ENCODE measurements at places on chromosomes 6 and 20.
A peak's percentile ranks its signal among the peaks of the same experiment; 100 is the strongest.

GRCh38 chr20:4344670-4345069, 329.3 kb upstream of the RNF24 start:
- DNase-seq, result no peak

DNA sequence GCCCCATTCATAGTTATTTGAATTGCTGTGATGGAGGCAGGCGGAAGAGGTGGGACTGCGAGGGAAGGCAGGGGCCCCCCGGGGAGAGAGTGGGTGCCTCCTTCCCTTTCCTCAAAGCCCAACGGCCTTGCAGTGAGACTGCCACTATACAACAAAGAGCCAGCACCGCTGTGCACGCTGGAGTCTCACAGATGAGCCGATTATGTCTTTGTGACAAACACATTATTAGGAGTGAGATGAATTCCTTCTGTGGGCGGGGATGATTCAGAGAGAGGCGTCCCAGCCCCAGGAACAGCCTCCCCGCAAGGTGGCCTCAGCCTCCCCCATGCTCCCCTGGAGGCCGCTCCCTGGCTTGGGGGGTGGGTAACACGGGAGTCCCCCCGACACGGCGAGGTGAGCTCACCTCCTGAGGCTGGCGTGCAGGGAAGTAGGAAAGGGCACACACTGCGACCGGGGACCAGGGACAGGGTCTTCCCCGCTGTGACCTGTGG, 26.7 kb downstream of the NTSR1 start:
- no peak for DNase-seq

DNA sequence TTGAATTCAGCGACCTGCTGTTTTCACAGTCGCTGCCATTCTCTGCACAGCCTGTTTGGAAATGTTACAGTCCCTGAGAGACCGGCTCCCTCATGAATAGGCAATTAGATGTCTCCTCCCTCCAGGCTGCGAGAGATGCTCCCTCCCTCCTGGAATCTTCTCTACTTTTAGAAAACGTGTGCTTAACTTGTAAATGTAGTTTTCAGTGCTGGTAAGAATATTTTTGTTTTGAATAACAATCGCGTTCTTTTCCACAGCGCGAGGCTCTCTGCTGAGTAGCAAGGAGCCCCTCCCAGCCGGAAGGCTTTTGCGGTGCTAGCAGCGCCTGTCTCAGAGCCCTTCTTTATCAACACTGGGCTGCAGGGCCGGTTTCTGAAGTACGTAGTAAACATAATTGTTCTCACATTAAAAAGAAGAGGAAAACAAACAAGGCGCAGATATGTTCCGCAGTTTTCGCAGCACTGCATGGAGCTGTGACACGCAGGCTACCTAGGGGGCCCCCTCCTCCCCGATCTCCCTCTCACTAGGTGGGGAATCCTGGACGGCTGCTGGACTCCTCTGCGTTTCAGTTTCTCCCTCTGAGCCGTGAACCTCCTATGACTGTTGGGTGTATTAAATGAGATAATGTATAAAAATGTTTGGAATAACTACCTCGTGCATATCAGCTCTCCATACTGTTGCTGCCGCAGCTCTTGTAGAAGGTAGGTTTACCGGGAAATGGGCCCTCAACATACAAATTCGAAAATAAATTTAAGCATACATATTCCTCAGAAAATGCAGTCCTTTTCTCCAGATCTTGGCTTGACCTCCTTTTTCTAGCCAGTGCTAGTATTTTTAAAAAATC, 79.0 kb upstream of the SPACA1 start:
- DNase-seq, result no peak

- DNase-seq, result no peak
Measured at GRCh38 chr20:21100578-21101452, 5.3 kb downstream of the LINC00237 start.

DNA sequence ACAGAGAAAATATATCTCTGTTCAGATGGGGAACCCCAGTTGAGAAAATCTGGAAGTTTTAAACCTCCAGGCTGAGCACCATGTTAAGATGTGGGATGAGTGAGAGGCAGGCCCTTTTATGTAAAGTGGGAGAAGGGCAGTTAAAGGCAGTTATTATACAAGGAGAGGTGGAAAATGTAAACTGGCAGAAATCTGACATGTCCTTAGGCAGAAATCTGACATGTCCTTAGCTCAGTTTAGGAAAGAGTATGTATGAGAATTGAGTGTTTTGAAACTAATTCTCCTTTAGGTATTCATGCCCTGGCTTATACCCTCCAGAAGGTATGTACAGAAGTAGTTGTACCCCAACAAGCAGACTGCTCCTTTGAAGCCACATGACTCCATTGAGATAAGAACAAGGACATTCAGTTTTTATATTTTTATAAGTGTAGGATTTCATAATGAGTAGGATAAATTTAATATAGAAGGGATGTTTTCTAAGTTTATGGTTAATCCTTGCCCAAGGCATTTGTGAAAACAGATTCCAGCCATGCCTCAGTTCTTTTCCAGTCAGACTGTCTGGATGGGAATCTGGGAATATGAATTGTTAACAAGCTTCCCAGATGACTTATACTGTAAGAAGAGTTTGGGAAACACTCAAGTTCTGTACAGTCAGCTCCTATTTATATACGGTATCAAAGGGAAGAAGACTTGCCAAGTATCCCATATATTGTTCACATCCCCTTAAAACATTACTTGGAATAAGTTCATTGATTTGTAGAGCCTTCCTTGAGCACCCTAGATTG, 87.7 kb downstream of the SCAND1 start:
- DNase-seq, result no peak

DNA sequence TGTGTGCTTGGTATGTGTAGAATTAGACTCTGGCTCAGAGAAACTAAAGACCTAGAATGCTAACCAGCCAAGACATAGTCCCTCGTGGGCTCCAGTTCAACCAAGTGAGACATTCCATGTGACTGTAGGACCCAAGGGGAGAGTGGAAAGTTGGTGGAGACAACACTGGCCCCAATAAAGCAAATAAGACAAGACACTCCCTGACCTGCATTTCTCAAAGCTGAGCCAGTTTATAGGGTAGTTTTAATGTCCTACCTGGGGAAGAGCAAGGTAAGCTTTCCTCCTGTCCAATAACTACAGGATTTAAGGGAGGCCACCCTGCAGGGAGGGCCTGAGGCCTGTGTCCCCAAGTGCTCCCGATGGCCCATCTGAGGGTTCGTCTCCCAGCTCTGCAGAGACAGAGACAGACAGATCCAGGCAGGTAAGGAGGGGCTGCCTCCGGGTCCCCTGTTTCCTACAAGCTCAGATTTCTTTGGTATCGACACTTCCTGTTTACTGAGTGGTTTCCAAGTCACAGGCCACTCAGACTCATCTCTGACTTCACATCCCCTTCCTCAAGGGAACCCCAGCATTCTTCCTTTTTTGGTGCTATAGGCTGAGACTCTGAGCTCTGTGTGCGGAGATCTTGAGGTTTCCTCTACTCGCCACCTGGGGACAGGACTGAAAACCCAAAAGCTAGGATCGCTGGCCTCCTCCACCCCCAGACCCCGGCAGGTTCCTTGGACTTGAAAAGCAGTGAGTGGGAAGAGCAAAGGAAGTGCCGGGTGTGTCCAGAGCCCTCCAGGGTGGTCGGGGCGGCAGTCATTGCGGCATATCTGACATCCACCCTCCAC, 92.4 kb downstream of the PRND start:
- peak; percentile 87 for DNase-seq

DNA sequence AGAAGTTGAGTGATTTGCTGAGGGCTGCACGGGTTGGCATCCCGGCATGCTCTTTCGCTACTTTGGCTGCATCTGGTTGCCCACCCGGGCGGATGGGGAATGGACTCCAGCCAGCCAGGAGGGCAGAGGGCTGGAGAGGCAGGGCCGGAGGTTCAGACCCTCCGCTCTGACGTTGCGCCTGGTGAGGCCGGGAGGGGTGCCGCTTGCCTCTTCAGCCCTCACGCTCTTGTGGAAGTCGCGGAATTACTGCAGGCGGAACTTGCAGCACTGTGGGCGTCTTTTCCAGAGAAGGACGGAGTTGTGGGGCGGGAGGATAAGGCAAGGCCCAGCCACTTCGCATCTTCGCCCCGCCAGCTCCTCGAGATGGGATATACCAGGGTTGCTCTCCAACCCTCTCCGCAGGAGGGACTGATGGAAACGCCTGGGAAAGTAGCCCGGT, 656 bp downstream of the RTEL1 start:
- DNase-seq, result peak; percentile 80

- no peak for DNase-seq
Measured at GRCh38 chr20:19699180-19699971, 58.7 kb upstream of the RIN2 start.

DNA sequence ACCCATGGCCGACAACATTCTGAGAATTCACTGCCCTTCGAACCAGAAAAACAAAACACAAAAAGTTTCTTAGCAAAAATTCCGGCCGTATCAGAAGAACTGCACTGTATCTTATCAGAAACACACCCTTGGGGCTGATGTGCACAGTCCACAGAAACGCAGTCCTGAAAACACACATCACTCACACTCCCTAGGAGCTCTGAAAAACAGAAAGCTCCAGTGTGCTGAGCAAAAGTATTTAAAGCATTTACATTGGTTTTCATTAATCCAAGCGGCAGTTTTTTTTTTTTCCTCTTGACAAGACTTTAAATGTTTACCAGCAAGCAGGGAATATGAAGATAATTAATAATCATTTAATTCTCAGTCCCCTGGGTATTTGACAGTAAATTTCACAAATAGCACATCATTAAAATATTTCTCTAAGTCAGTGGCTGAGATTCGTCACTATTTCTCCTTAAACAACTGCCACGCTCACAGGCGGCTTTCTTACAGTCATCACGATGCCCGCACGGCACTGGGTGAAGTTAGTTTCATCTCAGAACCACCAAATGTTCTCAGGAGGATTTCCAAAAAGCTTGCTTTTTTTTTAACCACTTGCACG, 13.3 kb downstream of the NFATC2 start:
- DNase-seq, result no peak

DNA sequence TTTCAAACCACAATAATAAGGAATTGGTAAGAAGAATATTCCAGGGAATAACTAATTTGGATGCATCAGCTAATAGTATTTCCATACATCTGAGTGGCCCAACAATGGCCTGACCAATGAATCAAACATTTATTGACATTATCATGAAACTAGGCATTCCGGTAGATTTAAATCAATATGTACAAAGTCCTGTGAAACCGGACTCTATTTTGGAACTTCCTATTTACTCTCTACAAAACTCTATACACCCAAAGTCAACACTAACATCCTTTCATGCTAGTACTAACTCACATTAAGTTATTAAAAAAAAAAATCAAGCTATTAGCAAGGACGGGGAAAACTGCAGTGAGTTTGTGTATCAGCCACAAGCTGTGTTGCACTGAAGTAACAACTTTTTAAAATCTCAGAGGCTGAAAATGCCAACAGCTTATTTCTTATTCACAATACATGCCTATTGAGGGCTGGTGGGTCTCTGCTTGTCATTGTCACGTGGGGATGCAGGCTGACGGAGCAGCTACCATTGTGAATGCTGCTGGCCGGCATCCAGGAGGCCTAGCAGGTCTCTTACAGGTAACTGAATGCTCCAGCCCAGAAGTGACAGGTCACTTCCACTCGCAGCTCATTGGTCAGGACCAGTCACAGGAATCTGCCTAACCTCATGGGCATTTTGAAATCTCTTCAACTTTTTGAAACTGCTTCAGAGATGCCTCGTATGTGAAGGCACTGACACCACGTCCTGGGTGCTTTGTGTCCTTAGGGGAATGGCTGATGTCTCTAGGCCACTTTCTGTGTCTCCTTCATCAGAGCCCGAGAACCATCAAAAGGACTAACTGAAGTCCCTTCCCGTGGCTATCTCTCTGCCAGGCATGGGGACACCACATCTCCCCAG, 76.3 kb downstream of the SLC22A23 start:
- DNase-seq, result no peak

GRCh38 chr20:13054011-13054410, 45.2 kb downstream of the SPTLC3 start:
- no peak for DNase-seq

DNA sequence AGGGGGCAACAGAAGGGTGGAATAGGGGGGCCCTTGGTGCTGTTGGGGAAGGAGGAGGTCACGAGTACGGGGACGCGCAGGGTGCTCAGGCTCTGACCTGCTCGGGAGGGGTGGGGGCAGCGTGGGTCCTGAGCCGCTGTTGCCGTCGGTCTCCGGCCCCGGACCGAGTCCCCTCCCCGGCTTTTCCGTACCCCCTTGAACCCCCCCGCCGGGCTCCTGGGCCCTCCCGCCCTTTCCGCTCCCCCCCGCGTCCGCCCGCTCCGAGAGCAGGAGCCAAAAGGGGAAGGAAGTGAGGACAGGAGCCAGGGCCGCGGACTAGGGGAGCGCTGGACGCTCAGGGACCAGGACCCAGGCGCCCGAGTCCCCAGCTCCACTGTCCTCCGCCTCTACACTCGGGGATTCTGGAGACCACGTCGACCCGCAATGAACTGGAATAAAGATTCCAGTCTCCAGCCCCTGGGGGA, at the start of gene RGL2:
Gene RGL2 (minus strand): TSS at position 170 of the 464 bp plus-strand sequence. CDS start 332 bp downstream, outside the sequence.
- peak; percentile 59 for DNase-seq

GRCh38 chr20:33925867-33926266, 67.8 kb upstream of the RALY start:
- DNase-seq, result no peak

DNA sequence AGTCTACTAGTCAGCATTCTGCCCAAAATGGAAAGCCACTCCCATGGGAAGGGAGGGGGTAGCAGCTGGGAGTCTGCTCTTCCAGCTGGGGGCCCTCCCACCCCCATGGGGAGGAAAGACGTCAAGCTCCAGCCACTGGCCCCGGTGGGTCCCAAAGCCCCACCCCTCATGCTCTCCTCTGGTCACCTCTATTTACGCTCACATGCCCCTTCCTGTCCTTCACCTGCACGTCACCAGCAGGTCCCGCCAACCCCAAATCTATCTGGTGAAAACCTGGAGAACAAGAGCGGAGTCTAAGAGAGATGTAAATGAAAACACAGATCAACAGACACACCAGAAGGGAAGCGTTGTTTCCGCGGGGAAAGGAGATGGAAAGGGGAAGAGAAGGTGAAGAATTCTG, 30.0 kb upstream of the ZBP1 start:
- no peak for DNase-seq

- DNase-seq, result no peak
Measured at GRCh38 chr6:143053856-143054255, 6.8 kb upstream of the AIG1 start.

- peak; percentile 22 for DNase-seq
Measured at GRCh38 chr6:89997456-89998445, 103.5 kb downstream of the GJA10 start.

- no peak for DNase-seq
Measured at GRCh38 chr6:28282926-28283325, 1.6 kb downstream of the PGBD1 start.

- no peak for DNase-seq
Measured at GRCh38 chr20:63829603-63829944, 1.5 kb downstream of the ZBTB46 start.

- DNase-seq, result no peak
Measured at GRCh38 chr20:3168079-3168828, 5.1 kb downstream of the LZTS3 start.

All from inflammatory macrophage (primary cell).